ENCODE measurements at places on chromosomes 7 and 10.

GRCh38 chr7:46291601-46292150 is 370.6 kb upstream of the IGFBP3 start:
- DNase-seq: no peak

DNA sequence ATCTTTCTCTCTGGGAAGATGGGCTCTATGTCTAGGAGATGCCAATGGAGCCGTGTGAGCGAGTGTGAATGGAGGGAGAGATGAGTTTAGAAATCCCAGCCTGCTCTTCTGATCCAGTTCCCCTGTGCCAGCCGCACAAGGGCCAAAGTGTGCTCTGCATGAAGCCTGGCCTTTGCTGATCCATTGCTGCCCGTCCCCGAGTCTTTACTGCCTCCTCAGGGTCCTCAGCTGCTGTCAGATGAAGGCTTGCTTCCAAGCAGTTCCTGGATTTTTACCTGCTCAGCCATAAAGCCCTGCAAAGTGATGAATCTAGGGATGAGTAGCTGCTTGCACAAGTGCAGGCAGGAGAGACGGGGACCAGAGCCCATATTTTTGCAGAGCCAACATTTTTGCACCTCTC is 115.9 kb downstream of the ZMIZ1 start:
- no peak for DNase-seq

- no peak for DNase-seq
Observed at GRCh38 chr7:66535414-66536329, 93.0 kb upstream of the KCTD7 start.

DNA sequence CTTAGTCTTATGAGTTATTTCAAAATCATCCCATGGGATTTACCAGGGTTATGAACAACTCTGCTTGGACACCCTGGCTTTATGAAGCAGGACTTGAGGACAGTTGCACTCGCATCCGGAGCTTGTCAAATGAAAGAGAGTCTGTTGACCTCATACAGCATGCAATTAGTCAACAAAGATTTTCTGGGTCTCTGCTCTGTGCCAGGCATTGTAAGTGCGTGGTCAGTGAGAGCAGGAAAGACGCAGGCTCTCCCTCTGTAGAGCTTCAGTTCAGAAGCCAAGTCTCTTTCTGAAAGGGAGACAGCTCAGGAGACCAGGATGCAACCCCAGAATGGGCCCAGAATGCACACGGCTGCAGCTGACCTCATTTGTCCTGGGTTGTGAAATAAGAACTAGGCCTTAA is 45.5 kb upstream of the DMBT1 start:
- no peak for DNase-seq

- DNase-seq: no peak
Observed at GRCh38 chr7:48839108-48839507, 85.2 kb upstream of the CDC14C start.

DNA sequence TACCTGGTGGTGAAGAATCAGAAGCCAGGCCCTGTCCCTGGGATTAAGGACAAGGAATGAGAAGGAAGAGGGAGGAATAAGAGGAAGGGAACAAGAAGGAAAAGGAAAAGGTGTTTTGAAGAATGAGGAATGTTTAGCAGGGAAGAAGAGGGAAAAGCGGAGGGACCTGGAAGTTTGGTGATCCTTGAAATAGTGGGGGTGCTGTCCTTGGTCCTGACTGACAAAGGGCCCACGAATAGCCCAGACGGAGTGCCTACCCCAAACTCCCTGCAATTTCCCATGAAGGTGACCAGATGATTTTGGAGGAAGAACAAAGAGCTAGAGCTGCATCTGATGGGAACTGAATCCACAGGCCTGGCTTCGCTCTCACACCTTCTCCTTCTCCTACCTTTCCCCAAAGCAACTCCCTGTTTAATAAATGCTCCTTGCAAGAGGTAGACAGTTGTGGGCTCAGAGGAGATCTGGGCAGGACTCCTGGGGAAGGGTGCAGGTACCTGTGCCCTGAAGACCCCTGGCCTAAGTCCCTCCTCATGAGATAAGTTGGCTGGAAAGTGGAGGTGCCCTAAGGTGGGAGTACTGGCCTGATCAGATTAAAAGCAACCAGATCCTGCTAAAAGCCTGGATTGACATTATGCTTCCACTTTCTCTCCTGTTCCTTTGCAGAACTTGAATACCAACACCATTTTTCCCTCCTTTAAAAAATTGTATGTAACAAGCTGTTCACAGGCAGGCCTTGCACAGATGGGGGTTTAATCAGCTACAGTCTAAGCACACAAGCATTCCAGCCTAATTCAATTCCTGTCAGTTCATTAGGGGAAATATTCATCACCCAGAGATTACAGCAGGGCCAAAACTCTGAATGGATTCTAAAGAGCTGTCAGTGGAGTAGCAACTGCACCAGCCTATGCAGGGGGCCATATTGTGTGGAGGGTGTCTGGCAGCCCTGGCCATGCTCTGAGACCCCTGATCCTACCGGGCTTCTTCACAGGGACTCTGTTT is 19.4 kb downstream of the KAZALD1 start:
- DNase-seq: no peak

GRCh38 chr10:42988069-42988468 is 88.8 kb upstream of the RET start:
- no peak for DNase-seq

DNA sequence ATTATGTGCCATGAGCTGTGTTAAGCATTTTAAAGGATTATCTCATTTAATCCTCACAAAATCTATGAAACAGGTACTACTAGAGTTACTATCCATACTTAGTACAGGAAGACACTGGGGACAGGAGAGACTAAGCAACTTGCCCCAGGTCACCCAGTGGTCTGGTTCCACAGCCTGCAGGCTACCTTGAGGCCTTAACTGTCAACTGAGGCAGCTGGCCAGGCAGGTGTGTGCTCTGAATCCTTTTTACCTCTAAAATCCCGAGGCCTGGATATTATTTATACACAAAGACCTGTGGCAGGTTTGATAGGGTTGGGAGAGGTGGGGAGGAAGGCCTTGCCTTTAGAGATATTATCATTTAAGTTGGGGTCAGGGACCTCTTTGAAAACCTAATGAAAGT is 3.1 kb downstream of the ZNF777 start:
- no peak for DNase-seq

GRCh38 chr10:57294698-57295097 is 933.6 kb upstream of the ZWINT start:
- no peak for DNase-seq

- DNase-seq: no peak
Observed at GRCh38 chr7:77536017-77536412, 1.1 kb upstream of the PTPN12 start.

- no peak for DNase-seq
Observed at GRCh38 chr10:74165530-74165901, 14.5 kb downstream of the ADK start.

GRCh38 chr10:7856678-7857077 is 38.4 kb downstream of the TAF3 start:
- no peak for DNase-seq

GRCh38 chr10:24039897-24040296 is 169.0 kb upstream of the KIAA1217 start:
- DNase-seq: no peak

- no peak for DNase-seq
Observed at GRCh38 chr10:59682986-59683937, 26.4 kb downstream of the SLC16A9 start.

DNA sequence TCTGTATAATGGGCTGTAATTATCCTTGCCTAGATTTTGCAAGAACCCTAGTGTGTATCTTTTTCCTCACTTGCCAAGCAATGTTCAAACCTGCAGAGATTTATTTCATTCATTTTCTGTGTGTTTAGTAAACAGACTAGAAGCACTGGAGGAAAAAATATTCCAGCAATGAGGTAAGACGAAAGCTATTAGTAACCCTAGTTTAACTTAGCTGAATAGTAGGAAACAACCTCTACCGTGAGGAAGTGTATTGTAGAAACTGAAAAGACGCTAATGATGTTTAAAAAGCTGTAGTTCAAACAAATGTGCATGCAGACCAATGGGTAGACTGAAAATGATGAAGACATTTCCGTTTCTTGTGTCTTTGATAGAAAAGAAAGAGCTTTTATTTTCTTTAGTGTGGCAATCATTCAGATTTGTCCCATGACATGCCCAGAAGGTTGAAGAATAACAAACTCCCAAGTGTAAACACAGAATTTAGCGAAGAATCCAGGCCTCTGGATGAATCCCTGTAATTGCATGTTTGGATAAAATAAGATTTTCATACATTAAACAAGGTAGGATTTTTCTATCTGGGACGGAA is 20.7 kb downstream of the CAV1 start:
- no peak for DNase-seq

DNA sequence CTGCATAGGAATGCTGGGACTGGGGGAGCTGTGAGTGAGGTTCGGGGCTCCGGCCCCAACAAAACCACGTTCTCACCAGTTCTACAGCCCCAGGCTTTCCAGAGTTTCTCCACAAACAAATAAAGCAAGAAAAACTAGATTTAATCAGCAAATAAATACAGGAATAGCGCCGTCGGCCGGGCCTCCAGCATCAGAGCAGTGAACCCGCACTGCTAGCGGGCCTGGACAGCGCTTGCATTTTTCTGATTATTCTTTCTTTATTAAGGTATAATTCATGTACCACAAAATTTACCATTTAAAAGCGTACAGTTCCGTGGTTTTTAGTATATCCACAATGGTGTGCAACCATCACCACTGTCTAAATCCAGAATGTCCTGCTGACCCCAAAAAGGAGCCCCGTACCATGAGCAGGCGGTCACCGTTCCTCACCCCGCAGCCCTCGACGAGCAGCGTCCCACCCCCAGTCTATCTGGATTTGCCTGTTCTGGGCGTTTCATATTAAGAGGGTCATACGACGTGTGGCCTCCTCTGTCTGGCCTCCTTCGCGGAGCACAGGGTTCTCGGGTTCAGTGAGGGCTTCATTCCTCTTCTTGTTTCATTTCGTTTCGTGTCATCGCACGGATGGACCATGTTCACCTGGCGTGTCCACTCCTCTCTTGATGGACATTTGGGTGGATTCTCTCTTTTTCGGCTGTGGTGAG is 35.5 kb upstream of the FOXL3 start:
- no peak for DNase-seq

DNA sequence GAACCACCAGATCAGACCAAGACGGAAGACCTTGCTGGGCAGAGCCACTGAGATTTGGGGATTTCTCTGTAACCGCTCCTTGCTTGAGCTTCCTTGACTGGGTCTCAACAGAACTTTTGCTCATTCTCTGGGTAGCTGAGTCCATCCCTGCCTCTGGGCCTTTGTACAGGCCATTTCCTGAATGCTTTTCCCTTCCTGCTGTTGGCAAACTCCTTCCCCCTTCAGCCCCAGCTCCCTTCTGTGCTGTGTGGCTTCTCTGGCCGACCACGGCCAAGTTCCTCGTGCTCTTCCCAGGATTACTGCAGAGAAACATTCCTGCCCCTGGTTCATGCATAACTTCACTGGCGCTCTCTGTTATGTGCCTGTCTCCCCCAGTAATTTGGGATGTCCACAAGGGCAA is 150.5 kb upstream of the GPR26 start:
- DNase-seq: no peak

DNA sequence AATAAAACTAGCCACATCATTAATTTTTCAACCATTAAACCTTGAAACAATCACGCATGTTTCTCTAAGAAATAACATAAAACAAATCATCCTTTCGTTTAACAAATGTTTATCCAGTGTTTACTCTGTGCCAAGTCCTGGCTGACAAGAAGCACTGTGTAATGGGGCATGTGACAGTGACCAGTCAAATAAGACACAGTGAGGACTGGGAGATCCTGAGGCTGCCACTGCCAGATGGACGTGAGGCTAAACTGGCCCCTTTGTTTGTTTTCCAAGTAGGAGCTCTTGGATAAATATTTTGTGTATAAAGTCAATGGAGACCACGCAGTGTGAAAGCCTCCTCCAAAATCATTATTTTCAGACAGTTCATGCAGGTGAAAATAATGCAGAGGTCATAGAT is 626.2 kb downstream of the SUGCT start:
- no peak for DNase-seq

- no peak for DNase-seq
Observed at GRCh38 chr10:80155696-80156215, 23.2 kb downstream of the PLAC9 start.

- DNase-seq: no peak
Observed at GRCh38 chr7:84847790-84848189, 339.1 kb downstream of the SEMA3D start.

DNA sequence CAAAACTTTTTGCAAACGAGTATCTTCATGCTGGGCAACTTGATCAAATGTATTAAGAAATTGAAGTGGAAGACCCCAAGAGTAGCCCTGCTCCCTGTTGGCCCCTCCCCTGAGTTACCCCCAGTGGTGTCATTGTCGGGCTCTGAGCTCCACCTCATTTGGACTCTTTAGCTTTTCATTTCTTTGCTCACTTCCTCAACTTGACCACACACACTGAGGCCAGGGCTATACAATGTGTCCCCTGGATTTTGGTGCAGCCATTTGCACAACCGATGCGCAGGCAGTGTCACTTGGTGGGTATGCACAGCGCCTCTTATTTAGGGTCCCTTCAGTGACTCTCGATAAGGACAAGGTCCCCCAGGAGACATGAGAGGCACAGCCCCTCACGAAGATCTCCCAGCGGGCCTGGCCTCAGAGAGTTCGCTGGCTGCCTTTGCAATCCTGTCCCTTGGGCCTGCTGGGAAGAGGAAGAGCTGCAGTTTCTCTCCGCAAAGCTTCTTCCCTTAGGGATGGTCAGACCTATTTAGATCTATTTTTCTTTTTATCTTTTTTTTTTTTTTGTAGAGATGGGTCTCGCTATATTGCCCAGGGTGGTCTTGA is 2.5 kb upstream of the MUC3A start:
- no peak for DNase-seq

DNA sequence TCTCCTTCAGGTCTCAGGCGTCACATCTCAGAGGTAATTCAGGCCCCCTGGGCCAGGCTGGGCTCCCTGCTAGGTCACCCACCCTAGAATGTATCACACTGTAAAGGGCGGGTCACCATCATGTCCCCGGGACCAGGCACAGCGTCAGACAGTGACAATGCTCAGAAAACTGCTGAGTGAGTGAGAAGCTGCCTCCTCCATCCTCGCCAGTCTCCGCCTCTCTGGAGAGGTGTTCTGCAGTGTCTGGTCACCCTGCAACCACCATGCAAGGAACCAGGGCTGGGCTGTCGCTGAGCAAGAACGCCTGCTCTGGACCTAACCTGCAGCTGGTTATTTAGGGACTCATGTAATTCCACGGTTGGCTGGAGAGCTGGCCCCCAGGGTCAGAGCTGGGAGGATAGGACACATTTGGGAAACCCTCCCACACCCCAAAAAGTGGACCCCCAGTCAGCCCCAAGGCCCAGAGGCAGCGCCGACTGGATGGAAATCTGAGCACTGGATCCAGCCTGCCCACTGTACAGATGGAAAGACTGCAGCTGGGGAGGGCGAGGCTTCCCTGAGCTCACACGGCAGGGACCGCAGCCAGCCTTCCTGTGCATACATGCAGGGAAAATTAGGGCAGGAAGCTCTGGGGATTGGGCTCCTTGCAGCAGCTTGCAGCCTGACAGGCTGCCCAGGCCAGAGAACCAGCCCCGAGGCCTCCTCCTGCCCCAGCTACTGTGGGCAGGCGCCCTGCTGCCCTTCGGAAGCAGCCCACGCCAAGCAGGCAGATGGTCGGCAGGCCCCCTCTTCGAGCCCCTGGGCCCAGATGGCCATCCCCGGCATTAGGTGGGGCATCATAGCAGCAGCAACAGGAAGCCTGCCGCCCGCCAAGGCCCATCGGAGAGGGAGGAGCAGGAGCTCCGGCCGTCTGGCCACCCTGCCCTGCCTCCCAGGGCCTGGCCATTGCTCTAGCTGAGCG is 105.4 kb upstream of the ZMIZ1 start:
- DNase-seq: peak; percentile 71

GRCh38 chr10:88986549-88987242 is 3.9 kb upstream of the FAS start:
- DNase-seq: no peak
